ENCODE measurements at places on chromosomes 3 and 15.

- no peak for DNase-seq
Measured at GRCh38 chr3:151307583-151308488, 8.8 kb downstream of the GPR87 start.

DNA sequence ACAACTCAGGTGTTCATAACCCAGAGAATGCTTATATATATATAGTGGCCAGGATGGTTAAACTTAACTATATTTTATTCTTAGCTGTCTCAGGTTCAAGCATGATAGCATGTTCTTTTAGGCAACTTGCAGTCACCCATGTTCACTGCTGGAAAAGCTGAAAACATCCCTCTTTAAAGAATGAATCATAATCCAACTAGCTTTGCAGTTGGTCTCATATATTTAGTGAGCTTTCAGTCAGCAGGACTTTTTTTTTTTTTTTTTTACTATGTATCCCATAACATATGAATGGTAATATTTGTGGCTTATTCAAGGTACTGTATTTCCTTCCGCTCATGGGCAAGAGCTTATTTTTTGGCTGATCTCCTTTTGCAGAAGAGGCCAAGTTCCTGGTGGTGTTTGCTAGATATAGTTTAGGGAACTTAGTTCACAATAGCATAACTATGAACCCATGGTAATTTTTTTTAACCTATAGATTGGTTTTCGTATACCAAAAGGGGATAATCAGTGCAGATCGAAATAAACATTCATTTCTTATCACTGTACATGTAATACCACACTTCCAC, 77.6 kb downstream of the CMSS1 start:
- DNase-seq = no peak

DNA sequence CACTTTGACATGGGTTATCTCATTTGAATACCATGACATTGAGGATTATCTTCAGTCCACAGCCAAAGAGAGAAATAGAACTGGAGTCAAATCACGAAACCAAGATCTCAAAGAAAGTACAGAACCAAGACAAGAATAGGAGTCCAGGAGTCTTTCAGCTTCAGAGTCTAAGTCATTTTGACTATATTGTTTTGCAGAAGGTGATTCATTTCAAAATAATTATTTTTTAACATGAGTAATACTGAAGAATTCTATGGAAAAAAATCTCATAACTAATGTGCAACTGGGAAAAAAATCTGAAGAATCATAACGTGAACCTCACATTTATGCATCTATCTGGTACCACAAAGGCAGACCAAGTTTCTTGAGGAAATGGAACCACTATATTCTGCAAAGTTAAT, 60.3 kb downstream of the UBE3A start:
- no peak for DNase-seq

GRCh38 chr15:41429003-41429890, 12.4 kb downstream of the RTF1 start:
- no peak for DNase-seq

- DNase-seq = no peak
Measured at GRCh38 chr3:40979962-40980361, 219.3 kb upstream of the CTNNB1 start.

DNA sequence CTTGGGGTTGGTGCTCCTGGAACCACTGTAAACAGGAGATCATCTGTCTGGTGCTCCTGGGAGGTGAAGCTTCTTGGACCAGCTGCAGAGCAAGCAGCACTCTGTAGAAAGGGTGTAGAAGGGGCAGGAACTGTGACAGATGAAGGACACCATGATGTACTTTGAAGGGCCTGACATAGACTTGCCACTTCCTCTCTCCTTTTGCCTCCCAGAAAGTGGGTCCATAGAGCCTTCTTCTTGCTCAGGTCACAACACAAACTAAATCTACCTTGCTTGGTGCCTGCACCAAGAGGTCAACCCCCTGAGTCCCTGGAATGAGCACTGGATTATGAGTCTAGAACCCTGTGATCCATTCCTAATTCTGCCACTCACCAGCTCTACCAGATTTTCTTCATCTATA, 176.1 kb upstream of the HES1 start:
- no peak for DNase-seq

DNA sequence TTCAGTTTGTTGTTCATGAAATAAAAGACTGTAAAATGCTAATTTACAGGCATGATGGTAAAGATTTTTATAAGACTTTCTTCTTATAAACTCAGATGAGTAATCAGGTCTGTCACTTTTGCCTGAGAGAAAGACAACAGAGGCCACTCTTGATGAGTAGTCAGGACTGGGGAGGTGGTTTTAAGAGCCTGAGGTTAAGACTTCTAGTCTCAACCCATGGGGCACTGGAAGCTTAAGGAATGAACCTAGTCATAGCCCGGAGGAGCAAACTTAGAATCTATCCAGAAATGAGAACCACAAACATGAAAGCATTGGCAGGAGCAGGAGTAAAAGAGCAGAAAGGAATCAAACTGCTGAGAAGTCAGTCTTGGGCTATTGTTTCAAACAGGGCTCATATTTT, 846.3 kb upstream of the ARPP21 start:
- DNase-seq = no peak

- no peak for DNase-seq
Measured at GRCh38 chr3:180284331-180285110, 247.8 kb upstream of the PEX5L start.

- DNase-seq = no peak
Measured at GRCh38 chr3:130258532-130258952, 86.9 kb upstream of the COL6A5 start.

DNA sequence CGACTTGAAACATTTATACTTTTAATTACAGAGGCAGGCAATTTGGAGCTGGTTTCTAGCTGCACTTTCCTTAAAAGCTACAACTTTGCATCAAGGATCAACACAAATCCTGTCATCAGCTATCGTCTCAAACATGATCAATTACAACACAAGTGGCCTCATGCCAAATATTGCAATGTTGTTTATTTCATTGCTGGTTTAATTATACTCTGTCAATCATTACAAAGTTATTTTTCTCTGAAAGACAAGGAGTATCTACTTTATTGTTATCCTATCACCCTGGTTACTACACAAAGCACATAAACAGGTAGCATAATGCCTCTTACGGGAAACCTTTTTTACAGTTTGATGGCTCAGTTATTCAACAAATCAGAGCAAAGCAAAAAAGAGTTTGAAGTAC, 58.0 kb upstream of the FOXB1 start:
- DNase-seq = no peak

GRCh38 chr3:76679541-76679940, 360.4 kb upstream of the ROBO2 start:
- no peak for DNase-seq

DNA sequence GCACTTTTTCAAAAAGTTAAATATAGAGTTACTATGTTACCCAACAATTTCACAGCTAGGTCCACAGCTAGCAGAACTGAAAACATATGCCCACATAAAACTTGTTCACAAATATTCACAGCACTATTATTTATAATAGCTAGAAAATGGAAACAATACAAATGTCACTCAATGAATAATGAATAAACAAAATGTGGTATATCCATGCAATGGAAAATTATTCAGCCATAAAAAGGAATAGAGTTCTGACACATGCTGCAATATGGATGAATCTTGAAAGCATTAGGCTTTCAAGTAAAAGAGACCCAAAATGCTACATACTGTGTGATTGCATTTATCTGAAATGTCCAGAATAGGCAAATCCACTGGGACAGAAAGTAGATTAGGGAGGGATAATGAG, 111.9 kb downstream of the MECOM start:
- DNase-seq = no peak

- DNase-seq = no peak
Measured at GRCh38 chr15:67895237-67895636, 55.4 kb upstream of the RNU6-1 start.

DNA sequence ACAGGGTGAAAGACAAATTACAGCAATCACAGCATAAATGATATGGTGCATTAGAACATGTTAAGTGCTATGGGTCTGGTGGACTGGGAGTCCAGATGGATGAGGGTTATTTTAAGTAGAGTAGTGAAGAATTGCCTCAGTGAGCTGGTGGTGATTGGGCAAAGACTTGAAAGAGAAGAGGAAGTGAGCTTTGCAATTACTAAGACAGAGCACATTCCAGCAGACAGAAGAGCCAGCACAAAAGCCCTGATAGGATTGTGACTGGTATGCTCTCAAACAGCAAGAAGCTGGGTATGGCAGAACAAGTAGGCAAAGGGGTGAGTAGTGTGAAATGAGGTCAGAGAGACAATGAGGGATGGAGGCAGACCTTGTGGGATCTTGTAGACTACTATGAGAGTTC, 2.1 kb upstream of the ACKR4 start:
- DNase-seq = no peak

DNA sequence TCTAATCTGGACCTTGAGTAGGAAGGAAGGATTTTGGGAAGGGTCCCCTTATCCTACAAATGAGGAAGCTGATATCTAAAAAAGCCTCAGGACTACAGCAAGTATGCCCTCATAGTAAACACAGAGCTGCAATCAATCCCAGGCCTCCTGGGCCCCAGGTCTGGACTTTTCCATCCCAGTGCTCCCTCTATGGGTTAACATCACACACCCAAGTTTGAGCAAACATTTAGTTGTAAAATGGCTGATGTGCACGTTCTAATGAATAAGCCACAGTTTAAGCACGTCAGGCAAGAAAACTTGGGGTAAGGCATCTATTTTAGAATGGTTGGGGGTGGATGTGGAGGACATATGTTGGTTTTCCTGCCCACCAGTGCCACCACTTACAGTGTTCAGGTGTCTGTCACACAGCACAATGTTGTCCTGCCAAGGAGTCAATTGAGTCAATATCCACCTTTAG, 44.3 kb upstream of the UBE2E1 start:
- no peak for DNase-seq

DNA sequence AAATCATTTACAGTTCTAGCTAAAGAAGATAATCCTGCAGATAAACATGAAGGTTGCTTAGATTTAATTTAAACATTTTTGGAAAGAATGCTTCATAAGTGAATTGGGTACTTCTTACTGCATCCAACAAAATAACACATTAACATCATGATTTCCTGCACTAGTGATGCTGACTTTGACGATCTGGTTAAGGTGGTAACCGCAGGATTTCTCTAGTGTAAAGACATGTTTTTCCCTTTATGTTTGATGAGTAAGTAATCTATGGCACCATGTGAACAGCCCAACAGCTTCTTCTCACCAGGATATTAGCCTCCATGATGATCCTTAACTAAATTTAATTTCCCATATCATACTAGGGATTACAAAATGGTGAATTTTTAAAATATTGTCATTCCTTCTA, 14.1 kb downstream of the SPPL2A start:
- DNase-seq = no peak

DNA sequence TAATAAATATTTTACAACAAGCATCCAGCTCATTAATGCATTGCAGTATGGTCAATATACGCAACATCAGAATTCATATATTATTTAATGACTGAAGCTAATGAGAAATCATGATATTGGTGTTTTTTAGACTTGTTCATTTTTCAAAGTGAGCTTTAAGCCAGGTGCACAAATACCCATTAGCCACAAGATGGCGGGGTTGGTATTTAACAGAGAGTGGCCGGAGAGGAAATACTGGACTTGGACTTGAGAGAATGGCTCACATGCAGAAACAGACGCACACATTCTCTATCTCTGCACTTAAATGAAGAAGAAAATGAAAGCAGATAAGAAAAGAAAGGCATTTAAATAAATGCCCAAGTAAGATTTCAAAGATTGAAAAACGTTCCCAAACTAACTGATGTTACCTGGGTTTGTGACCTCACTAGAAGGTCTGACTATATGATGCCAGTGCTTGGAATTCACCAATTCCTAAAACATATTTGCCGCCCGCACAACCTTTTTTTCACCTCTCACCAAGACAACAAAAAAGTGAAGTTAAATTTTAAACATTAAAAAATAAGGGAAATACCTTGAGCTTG, 21.2 kb upstream of the CRBN start:
- DNase-seq = no peak

- no peak for DNase-seq
Measured at GRCh38 chr3:13866041-13866965, 13.6 kb downstream of the WNT7A start.

DNA sequence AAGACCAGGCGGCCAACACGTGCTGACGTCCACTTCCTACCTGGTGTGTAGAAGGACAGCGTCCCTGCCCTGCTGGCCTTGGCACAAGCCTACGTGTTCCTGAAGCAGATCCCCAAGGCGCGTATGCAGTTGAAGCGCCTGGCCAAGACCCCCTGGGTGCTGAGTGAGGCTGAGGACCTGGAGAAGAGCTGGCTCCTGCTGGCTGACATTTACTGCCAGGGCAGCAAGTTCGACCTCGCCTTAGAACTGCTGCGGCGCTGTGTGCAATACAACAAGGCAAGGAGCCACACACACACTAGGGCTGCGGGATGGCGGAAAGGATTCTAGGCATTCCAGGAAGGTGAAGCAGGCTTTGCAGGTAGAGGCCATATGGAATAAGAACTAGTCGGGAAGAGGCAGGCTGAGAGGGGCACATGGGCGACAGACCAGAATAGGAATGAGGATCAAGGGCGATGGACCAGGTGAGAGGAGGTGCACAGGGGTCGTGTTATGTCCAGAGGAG, 15.9 kb downstream of the CSRNP1 start:
- DNase-seq = no peak

DNA sequence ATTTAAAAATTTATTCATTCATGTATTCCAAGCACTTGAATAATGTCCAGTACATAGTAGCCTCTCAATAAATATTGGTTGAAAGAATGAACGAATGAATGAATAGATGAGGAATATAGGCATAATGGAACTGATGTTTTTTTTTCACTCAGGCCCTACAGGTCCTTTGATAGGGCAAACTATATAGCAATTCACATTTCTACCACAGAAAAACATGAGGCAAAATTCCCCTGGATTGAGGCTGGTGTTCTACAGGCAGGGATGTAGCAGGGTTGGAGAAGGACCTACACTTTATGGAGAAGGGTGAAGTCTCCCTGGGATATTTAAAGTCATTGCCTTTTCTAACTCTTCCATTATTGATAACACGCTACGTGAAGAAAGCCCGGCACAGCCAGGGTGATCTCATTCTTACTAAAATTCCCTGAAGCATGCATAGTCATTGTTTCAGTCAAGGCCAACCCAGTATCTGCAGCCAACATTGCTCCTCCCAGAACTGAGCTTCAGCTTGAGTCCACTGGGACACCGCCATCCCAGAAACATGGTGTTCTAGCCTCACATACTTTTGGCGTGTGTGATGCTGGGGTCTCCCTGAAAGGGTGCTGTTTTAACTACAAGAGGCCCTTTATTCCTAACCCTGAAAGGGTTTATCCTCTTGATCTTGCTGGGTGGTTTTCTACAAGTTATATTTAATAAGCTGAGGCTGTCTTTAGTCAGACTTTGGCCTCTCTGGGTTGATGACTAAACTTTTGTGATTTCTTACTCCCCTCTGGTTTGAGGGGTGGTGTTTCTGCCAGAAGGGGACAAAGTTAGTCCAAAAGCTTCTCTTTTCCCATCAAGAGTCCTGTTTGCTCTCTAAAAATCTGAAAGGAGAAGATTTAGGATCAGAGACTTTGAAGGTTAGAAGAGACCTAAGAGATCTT, 25.9 kb upstream of the FBN1 start:
- no peak for DNase-seq

DNA sequence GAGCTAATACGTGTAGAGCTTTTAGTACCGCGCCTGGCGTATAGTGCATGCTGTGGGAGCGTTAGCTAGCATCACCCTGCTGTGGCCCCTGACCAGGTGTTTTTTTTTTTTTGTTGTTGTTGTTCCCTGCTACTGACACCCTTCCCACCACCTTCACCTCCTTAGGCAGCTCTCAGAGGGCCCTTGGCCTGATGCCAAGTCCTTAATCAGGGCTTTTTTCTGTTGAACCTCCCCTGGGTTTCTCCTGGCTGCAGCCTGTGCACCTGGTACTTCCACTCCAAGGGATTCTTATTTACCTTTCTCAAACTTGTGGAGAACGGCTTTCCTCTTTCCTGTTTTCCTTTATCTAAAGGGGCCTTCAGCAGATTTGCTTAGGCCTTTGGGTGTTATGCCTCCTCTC, 53.3 kb downstream of the SLC7A14 start:
- no peak for DNase-seq

Data from vagina (tissue), 2 donors.